Activated CD4-positive, alpha-beta T cell treated with anti-CD3 and anti-CD28 coated beads, Interleukin-10, Interleukin-2, amounts not matched to agents 100 ng/mL and 50 ng/mL, durations not matched to agents 16 hours and 8 hours (primary cell): ENCODE measurements at places on chromosomes 2 and 18.

GRCh38 chr2:100981011-100981410, 21.1 kb upstream of the RPL31 start:
- no peak for DNase-seq

DNA sequence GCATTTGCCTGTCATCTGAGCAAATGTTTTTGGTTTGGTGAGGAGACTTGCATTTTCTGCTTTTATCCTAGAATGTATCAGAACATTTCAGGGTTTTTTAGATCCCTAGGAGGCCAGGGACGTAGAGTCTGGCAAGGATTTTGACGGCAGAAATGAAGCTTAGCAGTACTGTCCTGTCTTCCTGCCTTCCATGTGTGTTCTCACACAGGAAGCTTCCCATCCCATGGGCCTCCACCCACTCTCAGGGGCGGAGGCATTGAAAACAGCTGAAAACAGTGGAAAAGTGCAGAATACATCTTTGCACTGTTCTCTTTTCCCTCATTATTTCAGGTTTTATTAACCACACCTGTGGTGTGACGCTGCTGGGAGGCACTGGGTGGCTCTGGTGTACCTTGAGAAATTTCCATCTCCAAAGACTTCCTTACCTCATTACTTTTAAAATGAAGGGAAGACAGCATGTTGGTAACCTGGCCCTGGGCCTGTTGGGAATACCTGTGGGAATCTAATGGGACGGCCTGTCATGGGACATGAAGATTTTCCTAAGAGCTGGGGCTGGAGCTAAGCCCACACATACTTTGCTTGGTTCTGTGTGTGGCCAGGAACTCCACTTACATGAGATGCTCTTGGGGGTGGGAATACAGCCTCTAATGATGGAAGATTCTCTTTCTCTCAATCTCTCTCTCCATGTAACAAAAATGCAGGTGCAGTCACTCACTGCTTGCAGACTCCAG, 20.5 kb downstream of the PCARE start:
- DNase-seq = no peak

DNA sequence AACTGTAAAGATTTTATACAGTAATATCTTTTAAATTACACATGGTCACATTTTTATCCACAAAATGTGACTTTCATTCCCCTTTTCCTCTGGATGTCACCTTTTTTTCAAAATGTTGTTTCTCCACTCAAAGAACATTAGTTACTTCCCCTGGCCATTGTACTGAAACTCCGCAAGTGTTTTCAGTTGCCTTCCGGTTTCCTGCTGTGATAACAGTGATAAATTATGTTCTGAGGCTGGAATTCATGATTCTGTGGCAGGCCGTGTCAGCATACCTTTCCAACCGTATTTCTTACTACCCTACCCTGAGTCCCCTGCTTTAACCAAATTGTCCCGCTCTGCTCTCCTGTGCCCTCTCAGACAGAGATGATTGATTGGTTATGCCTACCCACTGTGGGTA, 53.5 kb downstream of the MGAT5 start:
- DNase-seq = no peak

- no peak for DNase-seq
Observed at GRCh38 chr2:71748227-71748626, 294.9 kb downstream of the DYSF start.

DNA sequence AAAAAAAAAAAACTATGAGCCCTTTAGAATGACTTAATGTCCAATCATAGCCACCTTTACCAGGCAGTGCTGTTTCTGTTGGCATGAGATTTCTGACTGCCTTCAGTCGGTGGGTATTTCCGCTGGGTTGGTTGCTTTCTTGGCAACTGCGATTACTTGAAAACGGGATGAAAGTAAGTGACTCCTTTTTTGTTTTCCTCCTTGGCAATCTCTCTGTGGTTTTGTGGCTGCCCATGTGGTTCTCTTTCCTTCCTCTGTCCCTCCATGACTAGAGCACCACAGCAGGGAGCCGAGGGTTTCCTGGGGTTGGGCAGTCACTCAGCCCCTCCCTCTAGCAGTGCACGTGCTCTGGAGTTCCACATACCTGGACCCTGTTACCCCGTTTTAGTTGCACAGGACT, 112.1 kb downstream of the KLHL29 start:
- peak; percentile 66 for DNase-seq

DNA sequence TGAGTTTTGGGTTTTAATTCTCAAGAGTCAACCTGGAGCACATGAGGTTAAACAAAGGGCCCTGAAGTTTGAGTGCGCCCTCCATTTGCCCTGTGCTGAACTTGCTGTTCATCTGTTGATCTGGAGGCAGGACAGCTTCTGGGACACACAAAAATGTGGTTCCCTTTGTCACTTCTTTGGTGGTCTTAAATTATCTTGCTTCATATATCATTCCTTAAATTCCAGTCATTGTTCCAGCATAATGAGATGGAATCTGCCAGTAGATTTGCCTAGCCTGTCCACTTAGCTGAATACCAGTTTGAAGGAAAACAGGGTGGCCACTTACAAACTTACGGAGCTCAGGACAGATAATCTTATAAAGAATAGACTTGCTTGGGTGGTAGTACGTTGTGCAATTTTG, 916 bp downstream of the CETN1 start:
- no peak for DNase-seq

DNA sequence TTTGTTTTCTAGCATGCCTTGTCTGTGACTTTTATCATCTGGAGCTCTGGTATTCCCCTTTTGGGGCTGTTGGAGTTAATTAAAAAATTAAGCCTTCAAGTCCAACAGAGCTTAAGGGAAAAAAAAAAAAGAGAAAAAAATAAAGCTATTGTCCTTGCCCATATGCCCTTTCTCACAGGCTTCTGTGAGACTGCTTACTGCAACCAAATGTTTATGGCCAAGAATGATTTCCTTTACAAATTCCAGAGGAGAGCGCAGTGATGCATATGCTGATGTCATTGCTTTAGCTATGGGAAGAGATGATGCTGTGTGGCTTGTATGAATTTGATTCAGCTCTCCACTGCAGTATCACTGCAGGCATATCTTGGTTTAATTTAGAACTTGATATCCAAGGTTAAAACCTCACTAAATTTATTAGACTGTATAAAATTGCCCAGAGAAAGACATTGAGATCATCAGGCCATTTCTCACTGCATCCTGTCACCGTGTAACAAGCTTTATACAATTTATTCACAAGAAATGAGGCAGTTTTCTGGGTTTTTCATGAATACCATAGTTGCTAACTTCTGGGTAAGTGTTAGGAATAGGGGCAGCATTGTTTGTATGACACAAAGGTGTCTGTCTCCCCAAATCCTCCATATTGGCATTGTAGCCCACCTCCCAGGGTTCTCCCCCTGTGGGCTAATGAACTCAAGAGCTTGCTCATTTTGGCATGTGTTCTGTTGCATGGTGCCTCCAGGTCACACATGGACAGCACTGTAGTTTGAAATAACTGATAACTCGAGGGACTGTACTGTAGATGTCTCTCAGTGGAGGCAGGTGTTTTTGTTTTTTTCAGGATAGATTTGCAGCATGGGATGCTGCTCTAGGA, 85.0 kb downstream of the TANC1 start:
- DNase-seq = no peak

- DNase-seq = no peak
Observed at GRCh38 chr2:15813481-15814266, 126.7 kb upstream of the MYCN start.

DNA sequence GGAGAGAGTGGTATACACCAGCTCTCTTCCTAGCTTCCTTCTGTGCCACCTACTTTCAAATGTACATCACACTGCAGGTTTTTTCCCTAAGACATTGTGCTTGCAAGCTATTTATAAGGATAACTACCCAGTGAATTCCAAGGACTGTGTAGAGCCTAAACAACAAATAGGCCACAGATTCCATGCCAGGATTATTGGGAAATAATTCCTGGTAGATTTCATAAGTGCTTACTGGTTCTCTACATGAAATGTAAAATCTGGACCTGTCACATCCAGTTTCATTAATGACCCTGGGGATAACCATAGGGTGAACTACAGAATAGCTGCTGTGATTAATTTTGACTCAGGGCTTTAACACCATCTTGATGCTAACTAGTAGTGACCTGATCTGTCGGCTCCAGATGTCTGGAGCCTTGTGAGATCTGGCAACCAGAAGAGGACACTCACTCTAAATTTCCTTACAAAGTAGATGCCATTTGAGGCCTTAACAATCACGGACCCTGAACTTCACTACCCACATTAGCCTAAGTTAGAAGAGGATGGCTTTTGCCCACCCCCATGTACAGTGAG, 34.3 kb upstream of the LGALSL start:
- DNase-seq = no peak

DNA sequence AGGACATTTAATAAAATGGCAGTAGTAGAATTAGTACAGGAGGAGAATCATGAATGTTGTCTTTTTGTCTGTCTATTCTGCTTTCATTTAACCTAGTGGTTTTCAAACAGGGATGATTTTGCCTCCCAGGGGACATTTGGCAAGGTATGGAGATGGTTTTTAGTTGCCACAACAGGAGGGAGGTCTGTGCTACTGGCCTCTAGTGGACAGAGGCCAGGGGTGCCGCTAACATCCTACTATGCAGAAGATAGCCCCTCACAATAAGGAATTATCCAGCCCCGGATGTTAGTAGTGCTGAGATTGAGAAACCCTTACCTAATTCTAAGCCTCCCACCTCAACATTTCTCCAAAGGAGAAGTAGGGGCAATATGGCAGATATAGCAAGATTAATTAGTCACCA, 18.3 kb downstream of the FASTKD2 start:
- no peak for DNase-seq

GRCh38 chr18:2555895-2556294, 15.4 kb downstream of the METTL4 start:
- no peak for DNase-seq

DNA sequence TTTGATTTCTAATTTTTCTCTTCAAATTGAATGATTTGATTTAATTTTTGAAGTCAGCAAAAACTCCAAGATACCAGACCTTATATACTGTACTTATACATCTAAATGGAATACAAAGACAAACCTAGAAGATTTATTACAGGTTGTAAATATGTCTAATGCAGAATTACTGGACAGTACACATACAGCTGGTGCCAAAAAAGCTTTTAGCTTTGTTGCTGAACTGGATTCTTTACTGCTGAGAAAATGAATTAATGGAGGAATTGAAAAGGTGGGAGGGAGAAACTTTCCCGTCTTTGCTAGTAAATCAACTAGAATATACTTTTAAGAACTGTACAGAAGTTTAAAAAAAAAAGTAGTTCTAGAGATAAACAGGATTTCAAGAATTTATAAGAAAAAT, 17.5 kb downstream of the C1D start:
- DNase-seq = no peak

DNA sequence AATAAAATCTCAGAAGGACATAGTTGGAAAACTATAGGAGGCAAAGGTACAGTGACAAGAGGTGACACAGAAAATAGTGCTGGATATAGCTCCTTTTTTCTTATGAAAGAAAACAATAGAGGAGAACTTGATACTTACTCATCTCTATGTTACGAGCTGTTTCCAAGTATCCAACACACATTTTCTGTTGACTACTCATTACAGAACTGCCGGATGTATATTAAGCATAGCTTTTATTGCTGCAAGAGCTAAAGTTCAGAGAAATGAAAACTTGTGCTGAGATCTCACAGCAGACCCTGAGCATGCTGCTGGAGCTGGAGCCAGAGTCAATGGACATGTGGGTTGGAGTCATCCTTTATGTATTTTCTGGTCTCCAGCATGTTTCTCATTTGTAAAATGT, 210.0 kb upstream of the NT5C1B start:
- DNase-seq = no peak

DNA sequence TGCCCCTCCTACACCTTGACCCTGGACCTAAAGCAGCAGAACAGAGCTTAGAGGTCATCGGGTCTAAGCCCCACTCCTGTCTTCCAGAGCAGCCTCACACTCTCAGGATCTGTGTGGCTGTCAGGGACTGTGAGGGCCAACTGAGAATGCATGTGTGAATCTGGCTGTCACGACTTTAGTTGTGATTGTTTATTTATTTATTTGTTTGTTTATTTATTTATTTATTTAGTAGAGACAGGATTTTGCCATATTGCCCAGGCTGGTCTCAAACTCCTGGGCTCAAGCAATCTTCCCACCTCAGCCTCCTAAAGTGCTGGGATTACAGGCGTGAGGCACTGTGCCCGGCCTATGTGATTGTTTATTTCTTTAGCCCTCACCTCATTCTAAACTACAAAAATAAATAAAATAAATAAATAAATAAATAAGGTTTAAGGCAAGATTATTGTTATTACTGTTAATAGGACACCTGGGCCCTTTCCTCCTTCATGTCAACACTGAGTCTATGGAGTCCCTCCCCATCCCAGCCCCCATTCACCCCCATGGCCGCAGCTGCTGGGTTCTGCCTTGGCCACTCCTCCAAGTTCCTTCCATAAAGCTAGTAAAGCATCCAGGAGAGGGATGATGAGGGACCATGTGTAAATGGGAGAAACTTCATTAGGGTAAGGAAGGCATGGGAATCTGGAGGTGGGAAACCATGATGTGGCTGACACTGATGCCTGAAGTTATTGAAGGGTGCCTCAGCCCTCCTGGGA, 39.9 kb upstream of the EDAR start:
- DNase-seq = no peak
